ENCODE measurements at places on chromosomes 3 and 15.

DNA sequence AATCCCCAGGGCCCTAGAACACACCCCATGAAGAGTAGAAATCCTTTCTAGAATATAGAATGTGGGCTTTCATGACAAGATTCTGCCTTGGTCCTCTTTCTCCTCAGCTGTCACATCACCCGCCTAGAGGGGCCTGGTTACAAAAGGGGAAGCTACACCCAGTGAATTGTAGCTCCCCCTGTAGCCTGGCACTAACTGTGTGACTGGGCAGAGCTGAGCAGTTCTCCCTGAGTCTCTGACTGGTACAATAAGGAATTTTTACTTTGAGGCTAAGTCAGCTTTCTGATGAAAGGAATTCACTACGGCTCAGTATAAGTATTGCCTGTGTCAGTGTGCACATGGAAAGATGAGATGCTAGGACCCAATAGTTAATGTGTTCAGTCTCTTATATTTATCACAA, 28.7 kb upstream of the ZNF148 start:
- DNase-seq: no peak

GRCh38 chr15:92882697-92883162, 17.4 kb upstream of the CHD2 start:
- DNase-seq: no peak

- DNase-seq: no peak
Measured at GRCh38 chr3:141523615-141524375, 37.0 kb downstream of the RASA2 start.

DNA sequence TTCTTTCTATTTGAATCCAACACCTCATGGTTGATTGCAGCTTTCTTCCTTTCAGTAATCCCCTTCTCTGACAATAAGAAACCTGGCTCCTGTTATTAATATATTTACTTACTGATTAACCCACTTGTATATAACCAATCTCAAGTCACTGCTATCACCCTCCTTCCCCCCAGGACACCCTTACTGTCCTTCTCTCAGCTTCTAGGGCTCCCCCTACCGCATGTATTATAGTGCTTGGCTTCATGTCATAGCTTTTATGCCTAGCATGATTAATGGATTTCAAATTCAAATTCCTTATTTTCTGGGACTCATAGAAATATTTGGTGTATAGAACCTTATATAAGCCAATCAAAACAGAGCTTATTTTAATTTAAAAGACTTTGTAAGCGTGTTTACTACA, 75.7 kb upstream of the BNIP2 start:
- no peak for DNase-seq

GRCh38 chr3:34869696-34870095, 769.6 kb upstream of the ARPP21 start:
- no peak for DNase-seq

GRCh38 chr15:51096976-51097375, 2.3 kb upstream of the TNFAIP8L3 start:
- no peak for DNase-seq

DNA sequence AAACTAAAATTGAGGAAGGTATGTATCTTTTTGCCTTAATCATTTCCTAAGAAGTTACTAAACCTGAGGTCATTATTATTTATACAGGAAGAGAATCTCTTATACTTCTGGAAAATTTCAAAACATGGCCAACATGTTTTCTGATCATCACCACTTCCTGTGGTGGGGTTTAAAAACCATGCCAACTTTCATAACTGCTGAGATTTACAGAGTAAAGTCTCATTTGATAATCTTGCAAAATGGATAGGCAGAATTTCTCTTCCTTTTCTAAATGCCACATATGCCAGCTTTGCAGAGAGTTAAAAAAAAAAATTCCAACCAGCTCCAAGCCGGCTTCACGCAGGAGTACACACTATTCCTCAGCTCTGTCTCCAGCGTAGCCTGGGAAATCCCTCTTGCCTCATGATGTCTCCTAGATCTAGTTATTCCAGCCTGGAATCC, 124.3 kb upstream of the SPRED1 start:
- no peak for DNase-seq

GRCh38 chr15:31867536-31868442, 162.5 kb upstream of the CHRNA7 start:
- peak; percentile 30 for DNase-seq

DNA sequence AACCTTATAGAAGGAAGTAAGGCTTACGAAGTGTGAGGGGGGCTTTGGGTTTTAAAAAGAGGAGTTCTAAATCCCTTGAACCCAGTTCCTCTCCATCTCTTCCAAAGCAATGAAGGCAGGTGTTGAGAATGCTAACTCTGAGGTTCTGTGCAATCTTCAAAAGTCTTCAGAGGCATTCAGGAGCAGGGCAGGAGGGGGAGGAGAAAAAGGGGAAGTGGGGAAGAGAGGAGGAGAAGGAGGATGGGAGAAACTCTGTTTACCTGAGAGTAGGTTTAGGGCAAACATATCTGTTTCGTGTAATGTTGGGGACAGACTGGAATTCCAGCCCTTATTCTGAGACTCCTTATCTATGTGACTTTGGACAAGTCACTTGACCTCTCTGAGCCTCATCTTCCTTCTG, 36.9 kb downstream of the FAM3D start:
- DNase-seq: no peak

DNA sequence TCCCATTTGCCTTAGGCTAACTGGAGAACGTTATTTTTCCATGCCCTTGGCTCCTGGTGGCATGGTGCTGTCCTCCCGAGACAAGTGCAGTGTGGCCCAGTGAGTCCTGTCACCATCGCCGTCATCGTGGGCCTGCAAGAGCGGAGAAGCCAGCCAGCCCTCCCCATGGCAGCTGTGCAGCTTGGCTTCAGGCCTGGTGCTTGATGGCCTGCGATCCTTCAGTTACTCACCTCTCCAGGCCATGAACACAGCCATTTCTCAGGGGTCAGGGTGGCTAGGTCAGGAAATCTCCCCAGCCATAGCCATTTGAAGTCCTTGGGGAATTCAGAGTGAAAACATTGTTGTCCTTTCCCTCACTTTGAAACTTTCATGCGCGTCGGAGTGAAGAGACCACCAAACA, 189.0 kb upstream of the RGMA start:
- DNase-seq: no peak

DNA sequence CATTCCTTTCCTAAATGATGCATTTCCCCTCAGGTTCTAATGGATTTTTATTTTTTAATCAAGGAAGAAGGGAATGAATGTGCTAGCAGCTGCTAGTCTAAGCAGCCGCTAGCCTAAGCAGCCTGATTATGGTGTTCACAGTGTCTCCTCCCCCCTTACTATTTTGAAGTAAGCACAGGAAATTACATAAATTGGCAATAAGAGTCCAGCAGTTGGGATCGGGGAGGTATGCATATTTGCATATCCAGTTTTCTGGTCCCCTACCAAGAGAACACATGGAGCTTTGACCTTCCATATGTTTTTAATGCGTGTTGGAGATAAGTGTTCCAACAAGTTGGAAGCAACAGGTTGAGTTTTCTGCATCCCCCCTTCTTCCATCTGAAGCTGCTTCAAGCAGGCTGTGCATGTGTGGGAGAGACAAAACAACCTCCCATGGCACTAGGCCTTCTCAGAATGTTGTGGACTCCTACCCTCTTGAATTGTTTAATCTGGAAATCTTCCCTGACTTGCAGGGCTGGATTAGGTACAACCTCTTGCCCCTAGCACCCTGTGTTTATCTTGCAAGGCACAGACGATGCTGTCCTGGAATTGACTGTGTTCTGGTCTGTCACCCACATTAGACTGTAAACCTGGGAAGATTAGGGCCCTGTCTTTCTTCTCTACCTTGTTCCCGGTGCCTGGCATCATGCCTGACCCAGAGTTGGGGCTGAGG, 124.8 kb upstream of the LRIG1 start:
- DNase-seq: no peak

- no peak for DNase-seq
Measured at GRCh38 chr15:87326269-87326668, 930.3 kb downstream of the NTRK3 start.

DNA sequence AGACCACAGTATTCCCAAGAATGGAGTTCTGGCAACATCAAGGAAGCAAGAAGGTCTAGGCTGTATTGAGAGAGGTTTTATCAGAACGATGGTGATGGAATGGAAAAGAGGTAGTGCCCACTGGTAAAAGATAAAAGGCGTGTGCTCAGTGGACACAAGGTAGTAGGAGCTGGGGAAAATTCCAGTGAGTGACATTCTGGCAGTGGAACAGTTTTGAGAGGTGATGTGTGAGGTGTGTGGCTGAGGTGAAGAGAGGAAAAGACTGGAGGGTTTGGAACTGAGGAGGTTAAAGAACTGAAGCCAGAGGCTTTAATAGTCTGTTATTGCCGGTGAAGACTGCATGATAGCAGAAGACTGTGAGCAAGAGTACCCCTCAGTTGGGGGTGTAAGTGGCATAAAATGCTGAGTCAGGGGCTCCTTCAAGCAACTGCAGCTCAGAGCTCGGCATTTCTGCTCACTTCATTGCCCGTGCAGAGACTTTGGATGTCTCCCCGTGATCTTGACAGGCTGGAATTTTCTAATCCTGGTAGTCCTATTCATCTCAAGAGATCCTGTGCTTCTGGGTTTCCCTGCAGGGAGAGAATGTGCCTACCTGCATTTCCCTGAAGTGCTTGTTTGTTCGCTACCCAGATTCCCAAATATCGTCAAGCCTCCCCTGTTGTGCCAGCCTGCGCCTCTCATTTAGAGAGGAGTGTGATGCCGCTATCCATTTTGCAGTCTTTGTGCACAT, 191.0 kb downstream of the SATB1 start:
- DNase-seq: no peak

DNA sequence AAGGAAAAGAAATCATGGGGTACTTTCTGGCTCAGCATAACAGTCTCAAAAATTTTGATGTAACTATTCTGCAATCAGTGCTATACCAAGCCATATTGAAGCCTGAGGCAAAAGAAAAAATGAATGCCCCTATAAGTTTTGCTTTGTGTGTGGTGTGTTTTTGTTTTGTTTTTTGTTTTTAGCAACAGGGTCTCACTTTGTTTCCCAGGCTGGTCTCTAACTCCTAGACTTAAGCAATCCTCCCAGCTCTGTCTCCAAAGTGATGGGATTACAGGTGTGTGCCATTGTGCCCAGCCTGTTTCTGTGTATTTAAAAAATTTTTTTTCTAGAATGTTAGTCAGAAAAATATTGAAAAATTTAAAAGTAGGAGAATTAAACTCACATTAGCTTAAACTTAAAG, 93.2 kb downstream of the ZNF280D start:
- DNase-seq: no peak

DNA sequence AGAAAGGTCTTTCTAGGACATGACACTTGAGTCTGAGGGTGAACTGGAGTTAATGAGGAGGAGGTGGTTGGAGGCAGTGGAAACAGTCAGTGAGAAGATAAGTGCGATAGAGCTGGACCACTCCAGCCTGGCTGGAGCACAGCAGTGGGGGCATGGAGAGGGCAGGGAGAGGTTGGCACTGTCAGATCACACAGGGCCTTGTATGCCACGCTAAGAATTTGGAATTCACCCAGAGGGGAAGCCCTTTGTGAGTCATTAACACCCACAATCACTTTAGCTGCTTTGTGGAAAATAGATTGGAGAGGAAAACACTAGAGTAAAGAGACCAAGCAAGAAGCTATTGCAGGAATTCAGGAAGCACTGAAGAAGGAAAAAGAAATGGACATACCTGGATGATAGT, 83.3 kb downstream of the ZNF621 start:
- no peak for DNase-seq

- DNase-seq: peak; percentile 60
Measured at GRCh38 chr15:60520825-60521368, 42.0 kb upstream of the ICE2 start.

GRCh38 chr3:169534439-169534838, 129.1 kb downstream of the MECOM start:
- DNase-seq: no peak

GRCh38 chr15:98734466-98735199, 86.3 kb downstream of the IGF1R start:
- no peak for DNase-seq

GRCh38 chr3:191280111-191280510, 49.1 kb upstream of the CCDC50 start:
- DNase-seq: no peak

- DNase-seq: no peak
Measured at GRCh38 chr3:114299941-114300624, 6.3 kb downstream of the TIGIT start.

DNA sequence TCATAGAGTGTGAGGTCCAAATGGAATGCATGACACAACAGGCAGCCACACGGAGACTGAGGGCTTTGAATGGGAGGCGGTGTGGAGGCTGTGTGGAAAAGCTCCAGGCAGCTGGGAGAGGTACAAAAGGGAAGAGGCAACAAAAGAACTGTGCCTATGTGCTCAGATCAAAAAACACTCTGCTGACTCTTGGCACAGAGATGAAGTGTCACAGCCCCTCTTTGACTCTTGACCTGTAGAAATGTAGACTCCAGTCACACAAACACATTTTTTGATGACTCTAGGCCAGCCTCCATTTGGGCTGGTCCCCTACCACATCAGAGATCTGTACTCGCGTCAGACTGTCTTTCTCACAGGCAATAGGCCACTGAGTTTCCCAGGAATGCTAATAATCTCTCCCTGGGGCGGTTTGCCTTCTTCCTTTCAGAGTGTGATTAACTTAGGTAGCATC, 456.0 kb downstream of the TUSC7 start:
- DNase-seq: no peak

DNA sequence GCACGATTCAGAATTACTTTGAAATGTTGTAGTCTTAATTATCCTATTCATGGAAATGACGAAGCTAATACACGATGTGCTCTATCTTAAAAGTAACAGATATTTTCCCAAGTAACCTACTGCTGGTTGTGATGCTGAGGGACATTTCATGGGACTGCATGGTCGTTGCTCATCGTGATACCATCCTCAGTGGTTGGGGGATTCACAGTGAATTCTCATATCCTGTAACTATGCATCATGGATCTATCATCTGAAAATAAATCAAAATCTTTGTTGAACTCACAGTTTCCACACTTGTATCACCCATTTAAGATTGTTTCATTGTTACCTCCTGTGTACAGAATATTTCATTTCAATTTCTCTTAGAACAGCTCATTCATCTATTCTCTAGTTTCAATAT, 84.7 kb downstream of the OPA1 start:
- no peak for DNase-seq

- no peak for DNase-seq
Measured at GRCh38 chr3:41301548-41301947, 102.2 kb downstream of the CTNNB1 start.

DNA sequence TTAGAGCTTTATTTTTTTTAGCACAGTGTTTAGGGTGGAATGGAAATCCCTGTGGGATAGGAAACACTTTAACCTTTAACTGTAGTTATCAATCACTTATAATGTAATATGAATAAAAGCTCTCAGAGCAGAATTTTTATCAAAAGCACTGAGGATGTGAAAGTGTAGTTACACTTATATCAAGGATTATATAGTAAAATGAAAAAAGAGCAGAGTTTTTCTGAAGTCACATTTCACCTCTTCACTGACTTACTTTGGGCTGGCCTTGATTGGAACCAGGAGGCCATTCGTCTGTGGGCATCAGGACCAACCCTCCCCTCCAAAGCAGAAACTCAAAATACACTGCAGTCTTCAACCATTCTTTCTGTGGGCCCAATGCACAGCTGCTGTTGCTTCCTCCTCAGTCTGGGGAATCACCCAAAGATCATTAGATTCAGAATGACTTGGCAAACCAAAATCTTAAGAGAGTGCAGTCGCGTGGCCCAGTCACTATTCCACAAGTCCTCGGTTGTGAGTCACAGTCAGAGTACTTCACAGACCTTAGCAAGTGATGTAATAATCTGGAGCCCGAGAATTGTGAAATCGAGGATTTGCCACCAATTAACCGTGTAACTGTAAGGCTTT, 132.6 kb upstream of the COL8A1 start:
- DNase-seq: no peak

- peak; percentile 94 for DNase-seq
Measured at GRCh38 chr3:100260685-100261484, at the start of gene TBC1D23. TBC1D23 (plus strand) TSS chr3:100260992; CDS start chr3:100261019, 27 bp downstream.

All from stimulated activated CD4-positive, alpha-beta T cell treated with anti-CD3 and anti-CD28 coated beads, Interleukin-1b, Interleukin-23, amount 100 ng/mL, for 24 hours (primary cell).